Right lung (tissue), 10 donors: ENCODE measurements at places on chromosomes 2 and 18. TPM values are rescaled to one million over a fixed set of nuclear protein-coding genes. Genes with fewer than 3 reads are reported as not detected.

Gene IL1R1
- 115 TPM for polyA plus RNA-seq

- no peak for DNase-seq
Observed at GRCh38 chr2:67340133-67341011, 56.8 kb upstream of the ETAA1 start.

GRCh38 chr2:36277146-36277808, 78.3 kb upstream of the CRIM1 start:
- DNase-seq, result no peak

GRCh38 chr2:62110415-62111025, 85.4 kb upstream of the B3GNT2 start:
- DNase-seq, result no peak
